ENCODE measurements at places on chromosomes 1 and 21.

DNA sequence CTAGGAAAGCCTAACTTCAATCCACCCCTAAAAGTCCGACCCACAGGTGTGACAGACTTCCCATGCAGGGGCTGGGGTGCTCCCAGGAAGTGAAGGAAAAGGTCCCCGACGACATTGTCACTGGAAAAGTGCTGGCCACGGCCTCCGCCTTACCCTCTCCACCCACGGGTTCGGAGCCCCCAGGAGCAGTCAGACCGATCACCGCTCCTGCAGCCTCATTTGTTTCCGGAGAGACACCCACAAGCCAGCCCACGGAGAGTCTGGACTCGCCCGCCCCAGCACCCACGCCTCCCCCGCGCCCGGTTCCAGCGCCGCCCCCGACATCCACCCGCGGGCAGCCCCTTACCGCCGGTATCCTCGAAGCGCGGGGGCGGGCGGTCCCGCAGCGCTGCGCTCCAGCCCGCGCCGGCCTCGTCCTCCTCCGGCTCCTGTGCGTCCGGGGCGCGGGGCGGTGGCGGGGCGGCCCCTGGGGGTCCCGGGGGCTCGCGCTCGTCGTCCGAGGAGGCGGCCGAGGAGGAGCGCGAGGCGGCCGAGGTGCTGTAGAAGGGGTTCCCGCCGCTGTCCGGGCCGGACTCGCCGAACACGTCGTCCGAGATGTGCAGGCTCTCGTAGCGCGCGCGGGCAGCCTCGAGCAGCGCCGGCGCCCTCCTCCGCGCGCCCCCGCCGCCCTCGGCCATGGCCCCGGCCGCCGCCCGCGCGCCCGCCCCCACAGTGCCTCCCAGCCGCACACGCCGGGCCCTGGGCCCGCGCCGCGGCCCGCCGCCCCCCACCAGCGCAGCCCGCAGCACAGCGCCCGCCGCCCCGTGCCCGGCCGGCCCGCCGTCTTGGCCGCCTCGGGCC lies 660 bp downstream of the PGBD5 start:
- no peak for DNase-seq

- no peak for DNase-seq
These were observed 33.1 kb upstream of the NFASC start for GRCh38 chr1:204837440-204838084.

GRCh38 chr1:109793486-109794318 lies 30.0 kb upstream of the EPS8L3 start:
- no peak for DNase-seq

DNA sequence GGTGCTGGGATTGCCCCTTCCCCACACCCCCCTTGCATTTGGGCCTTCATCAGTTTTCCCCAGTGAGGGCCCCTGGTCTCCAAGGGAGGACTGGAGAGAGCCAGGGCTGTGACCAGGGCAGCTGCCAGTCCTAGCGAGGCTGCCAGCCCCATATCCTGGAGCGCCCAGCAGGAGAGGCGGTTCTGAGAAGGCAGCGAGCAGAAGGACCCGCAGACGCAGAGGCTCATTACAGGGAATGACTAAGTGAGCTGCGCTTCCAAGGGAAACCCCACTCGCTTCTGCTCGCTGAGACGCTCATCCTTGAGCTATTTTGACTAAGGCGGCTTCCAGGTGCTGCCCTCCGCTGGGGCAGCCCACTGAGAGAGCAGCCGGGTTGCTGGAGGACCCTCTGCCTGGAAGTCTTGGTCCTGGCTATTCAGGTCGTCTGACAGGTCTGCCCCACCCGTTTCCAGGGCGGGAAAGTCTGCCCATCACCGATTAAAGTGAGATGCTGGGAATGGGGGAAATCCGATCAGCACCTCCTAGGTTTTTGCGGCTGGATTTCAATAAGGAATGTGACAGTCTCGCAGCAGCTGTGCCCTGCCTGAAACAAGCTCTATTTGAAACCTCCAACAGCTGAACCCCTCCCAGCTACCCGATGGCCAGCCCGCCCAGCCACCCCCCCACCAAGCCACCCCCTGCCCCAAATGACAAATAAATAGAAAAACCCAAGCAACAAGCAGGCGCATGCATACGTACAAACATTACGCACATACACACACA lies 2.8 kb downstream of the KCNN3 start:
- DNase-seq, result no peak

GRCh38 chr1:157700732-157701131 lies at the start of gene FCRL3:
Gene FCRL3 (minus strand): TSS chr1:157700769. CDS start chr1:157700489, 280 bp downstream.
- DNase-seq, result no peak

Measured in cortex of kidney (tissue), 1 donor.